ENCODE measurements at places on chromosomes 1 and 21.

DNA sequence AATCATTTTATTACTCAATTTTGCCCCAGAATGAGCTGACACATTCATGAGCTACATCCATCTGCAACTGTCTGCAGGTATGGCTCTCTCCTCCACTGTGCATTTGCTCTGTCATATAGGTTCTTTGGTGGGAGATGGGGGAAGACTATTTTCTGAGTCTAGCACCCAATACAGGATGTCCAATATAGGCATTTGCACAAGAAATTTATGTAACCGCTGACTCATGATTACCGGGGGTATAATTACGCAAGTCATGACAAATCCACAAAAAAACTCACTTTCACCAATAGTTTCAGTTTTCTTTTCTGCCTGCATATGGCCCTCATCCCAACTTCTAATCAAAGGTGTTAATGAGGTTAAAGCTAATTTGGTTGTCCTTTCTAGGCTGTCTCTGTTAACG is 17.5 kb upstream of the VSIG8 start:
- DNase-seq: peak; percentile 58

- DNase-seq: no peak
Observed at GRCh38 chr1:157142765-157143423, 4.7 kb upstream of the ETV3 start.

DNA sequence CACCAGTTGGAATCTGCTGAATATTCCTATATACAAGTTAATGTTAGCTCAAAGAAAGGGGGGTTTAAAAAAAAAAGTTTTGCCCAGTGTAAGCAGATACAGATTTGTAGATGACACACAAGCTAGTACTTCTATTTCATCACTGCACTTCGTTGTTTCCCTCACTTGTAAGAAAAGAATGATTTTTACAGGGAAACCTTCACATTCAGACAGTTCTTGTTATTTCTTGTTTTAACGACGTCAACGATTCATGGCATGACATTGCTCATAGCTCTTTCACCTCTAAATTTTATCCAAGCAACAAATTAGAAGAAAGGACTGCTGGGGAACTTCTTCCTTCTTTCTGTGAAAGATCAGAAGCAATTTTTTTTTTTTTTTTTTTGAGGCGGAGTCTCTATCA is 25.7 kb upstream of the C1orf105 start:
- no peak for DNase-seq

- DNase-seq: no peak
Observed at GRCh38 chr1:57101209-57101608, 135.4 kb upstream of the C8B start.

DNA sequence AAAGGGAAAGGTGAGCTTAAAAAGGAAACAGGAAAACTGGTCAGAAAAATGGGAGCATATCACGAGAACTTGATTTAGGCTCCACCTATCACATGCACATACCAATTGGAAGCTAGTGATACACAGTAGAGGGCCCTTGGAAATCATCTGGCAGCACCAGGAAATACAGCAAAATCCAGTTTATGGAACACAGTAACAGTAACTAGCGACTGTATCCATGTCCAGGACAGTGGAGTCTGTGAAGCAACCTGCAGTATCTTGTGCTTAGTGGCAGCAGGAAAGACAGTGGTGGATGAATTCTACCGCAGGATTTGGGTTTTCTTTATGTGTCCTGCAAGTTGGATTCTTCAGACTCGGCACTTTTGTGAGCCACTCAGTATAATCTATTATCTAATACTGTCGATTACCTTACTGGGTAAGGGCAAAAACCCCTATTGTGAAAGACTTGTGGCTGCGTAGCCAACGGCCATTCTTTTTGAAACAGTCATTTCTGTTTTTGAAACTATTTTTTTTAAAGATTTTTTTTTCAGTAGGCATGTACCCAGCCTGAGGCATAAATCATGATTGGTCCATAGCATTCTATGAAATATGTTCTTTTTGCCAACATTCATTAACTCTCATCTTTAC is 1.6 kb upstream of the KDM4A start:
- DNase-seq: no peak

DNA sequence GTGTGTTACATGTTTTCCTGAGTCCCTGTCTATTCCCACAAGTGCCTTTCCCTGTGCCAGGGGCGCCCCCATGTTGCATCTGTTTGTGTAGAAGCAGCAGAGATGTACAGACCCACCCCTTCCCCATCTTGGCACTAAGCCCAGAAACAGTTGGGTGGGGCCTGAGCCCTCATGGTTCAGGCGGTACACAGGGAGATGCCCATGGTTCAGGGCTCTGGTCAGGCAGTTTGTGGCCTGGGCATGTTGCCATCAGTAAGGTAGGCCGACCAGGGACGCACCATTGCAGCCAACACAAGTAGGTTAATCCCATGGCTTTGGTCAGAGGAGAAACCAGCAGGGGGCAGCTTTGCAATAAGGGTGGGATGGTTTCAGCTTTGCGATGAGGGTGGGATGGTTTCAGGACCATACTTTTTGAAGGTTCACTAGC is 914 bp upstream of the ADGRB2 start:
- DNase-seq: peak; percentile 31

DNA sequence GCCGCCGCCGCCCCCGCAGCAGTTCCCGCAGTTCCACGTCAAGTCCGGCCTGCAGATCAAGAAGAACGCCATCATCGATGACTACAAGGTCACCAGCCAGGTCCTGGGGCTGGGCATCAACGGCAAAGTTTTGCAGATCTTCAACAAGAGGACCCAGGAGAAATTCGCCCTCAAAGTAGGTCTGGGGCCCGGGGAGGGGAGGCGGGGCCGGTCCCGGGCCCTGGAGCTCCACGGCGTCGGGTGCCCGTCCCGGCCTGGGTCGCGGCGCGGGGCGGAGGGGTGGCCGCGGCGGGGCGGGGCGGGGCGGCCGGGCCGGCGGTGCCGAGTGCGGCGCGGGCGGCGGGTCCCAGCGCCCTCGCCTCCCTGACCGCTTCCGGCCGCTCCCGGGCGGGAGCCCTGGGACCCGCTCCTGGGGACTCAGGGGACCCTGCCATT is 646 bp downstream of the MAPKAPK2 start:
- no peak for DNase-seq

GRCh38 chr1:97654876-97655585 is 265.8 kb downstream of the DPYD start:
- no peak for DNase-seq

- DNase-seq: no peak
Observed at GRCh38 chr1:173581383-173582079, 21.3 kb downstream of the SLC9C2 start.

DNA sequence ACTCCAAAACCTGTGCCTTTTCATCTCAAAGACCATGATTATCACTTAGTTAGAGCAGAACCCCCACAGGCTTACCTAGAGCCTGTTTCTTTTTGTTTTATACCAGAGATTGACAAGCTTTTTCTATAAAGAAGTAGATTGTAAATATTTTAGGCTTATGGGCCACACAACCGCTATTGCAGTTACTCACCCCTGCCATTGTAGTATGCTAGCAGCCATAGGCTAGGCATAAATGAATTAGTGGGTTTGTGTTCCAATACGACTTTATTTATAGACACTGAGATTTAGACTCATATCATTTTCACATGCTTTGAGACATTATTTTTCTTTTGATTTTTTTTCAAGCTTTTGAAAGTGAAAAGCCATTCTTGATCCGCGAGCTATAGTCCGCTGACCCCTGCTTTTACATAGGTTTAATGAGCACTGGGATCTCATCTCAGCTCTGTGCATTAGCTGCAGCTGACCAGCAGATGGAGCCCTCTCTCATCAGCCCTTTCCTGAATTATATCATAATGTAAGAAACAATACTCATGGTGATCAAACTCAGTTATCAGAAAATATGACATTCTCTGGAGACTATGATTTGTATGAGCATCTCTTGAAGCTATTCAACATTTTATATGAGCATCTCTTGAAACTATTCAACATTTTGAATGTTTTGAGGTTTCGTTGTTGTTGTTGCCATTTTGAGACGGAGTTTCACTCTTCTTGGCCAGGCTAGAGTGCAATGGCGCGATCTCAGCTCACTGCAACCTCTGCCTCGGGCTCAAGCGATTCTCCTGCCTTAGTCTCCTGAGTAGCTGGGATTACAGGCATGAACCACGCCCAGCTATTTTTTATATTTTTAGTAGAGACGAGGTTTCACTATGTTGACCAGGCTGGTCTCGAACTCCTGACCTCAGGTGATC is 111.9 kb upstream of the L1TD1 start:
- DNase-seq: peak; percentile 48

DNA sequence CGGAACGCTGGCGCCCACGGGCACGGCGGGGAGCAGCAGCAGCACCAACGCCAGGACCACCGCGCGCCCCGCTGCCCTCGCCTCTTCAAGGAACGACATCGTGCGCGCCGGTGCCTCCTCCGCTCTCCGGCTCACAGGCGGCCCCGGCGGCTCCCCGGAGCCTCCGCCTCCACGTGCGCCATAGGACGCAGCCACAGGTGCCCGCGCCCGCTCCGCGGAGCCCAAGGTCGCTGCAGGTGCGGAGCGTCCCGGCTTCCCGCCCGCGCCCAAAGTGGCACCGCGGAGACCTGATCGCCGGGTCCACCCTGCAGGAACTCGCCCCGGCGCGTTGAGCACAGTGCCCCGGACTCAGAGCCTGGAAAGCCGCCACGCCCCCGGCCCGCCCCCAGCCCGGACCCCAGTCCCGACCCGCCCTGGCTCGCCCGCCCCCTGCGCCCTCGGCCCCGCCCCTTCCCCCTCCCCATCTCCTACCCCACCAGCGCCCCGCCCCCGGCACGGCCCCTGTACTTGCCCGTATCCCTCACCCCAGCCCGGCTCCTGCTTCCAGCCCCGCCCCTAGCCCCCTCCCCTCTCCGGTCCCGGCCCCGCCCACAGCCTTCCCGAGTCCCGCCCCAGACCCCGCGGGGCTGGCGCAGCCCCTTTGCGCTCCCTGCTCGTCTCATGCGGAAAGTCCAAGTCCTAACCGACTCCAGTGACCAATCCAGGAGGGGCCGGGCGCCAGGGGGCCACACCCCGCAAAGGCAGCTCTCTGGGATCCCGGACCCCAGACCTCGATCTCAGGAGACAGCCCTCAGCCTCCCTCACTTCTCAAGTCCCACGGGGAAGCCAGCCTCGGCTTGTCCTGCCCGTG is at the start of gene MEGF6:
Gene MEGF6, minus strand, starts transcription at position 339 of the 850 bp plus-strand sequence. Its CDS starts 240 bp downstream, at position 99.
- no peak for DNase-seq
